ENCODE measurements at places on chromosomes 12 and 14.

DNA sequence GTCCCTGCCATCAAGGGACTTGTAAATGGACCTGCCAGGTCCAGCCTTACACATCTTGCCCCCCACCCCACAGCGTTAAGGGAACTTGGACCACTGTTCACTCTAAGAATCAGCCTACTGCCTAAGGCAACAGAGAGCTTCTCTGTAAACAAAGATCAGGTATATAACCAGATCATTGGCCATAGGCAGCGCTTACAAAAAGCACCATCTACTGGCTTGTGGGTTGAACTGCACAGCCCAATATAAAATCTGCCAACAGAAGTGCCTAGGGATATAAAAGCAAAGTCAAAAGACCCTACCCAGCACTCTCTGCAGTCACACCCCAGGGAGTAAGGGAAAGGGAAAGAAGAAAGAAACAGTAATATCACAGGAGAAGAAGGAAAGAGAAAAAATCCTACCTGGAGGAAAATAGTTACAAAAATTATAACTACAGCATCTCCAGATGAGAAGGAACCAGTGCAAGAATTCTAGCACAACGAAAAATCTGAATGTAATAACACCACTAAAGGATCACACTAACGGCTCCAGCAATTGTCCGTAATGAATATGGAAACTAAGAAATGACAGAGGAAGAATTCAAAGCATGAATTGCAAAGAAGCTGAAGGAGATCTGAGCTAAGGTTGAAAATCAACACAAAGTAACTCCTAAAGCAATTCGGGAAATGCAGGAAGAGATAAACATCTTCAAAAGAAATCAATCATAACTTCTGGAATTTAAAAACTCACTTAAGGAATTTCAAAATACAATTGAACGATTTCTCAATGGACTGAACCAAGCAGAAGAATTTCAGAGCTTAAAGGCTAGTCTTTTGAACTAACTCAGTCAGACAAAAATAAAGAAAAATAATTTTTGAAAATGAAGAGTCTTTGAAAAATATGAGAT lies 95.2 kb upstream of the PCED1B start:
- no peak for DNase-seq

DNA sequence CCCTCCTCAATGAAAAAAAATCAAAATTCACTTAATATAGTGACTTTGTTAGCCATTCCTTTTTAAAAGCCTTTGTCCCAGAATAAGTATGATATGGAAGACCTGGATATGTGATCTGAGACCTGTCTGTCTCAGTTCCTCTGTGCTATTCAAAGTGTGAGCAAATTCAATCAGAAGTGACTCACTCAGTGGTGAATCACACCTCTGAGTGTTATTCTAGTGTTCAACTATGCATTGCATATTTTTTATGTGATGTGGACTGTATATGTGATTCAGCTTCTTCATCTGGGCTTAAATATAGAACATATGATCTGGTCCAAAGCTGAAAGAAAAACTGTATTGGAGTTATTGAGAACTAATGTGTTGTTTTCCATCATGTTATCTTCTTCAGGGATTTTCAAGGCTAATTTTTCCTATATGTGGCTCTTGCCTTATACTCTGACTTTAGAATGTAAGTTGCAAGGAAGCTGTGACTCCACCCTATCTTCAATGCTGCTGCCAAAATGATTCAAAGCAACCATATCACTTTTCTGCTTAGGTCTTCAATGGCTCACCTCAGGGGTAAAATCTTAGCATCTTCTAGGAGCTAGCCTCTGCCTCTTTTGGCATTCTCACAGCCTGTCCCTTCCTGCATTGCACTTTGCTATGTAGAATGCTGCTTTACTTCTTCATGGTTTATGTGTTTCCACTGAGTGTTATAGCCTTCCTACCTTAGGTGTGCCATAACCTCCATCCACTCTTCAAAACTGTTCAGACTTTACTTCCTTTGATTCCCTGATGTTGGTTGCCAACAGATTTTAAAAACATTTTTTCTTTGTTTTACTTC lies 169.8 kb downstream of the OTOGL start:
- no peak for DNase-seq

- no peak for DNase-seq
These were observed 3.1 kb upstream of the PNMA1 start for GRCh38 chr14:73717266-73717665.

DNA sequence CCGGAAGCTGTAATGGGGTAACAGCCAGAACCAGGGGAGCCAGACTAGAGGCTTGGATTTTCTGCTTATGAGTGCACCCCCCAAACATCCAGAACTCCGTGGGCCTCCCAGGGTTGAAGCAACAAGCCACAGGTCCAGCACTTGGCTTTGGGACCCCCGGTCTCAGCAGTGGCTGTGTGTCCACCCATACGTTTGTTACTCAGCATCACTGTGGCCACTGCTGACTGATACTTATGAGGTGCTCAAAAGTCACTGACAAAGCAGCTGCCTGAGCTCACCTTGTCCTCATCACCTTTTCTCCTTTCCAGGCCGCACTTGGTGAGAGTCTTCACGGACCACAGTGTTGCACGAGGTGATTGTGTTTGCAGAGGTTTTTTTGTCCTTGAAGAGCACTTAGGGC lies 145.6 kb upstream of the RFLNA start:
- DNase-seq: no peak

DNA sequence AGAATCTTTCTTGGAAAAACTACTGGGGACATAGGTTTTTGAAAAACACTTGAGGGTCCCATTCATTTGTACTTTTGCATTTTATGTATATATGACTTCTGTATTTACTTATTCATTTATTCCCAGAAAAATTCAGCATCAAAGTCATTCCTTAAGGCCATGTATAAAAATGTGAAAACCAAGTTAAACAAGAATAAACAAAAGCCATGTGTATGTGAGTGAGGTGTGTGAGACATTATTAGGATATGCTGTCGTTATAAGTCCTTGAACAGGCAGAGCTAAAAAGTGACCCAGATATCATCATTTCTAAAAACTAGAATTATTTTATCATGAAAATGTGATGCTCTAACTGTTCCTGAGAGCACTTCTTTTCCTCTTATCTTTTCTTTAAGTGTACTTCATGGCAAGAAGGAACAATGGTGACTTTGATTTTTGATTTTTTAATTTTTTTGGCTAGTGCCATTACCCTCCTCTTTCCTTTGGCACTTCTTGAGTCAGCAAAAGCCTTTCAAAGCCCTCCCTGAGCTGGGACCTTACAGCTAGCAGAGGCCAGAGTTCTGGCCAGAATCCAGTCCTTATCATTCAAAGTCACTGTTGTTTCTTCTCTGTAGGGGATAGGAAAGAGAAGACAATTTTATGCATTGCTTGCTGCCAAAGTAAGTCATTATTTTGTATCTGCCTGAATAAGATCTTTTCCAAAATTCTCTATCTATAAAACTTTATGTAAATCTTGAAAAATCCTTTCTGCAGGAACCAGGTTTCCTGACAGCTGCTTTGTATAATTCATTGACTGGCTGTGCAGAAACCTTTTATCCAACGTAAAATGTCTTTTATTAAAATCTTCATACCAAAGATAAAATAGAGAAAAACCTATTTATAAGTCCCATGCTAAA lies 419.7 kb upstream of the PRICKLE1 start:
- DNase-seq: no peak

DNA sequence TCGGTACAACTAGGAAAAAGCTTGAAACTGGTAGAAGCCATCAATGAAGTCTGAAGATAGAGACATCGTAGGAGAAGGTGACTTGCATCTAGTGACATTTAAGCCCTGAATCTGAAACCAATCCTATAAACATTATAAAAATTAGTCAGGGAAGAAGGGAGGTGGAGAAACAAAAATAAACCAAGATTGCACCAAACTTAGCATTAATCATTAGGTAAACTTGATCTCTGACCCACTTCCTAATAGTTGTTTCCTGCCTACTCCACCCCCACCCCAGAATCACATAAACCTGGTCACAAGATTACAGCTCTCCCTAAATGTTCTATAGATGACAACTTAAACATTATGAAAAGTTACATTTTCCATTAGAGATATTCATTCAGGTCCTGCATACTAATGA lies 40.4 kb downstream of the TSPAN19 start:
- DNase-seq: no peak

All from stimulated activated naive CD4-positive, alpha-beta T cell treated with Interleukin-2 at 50 U/mL for 16 hours (primary cell).